ENCODE measurements at places on chromosomes 2 and 18.

- no peak for DNase-seq
Measured at GRCh38 chr2:216516730-216517350, 18.2 kb downstream of the RPL37A start.

- DNase-seq = no peak
Measured at GRCh38 chr18:56353663-56354260, 284.6 kb downstream of the TXNL1 start.

DNA sequence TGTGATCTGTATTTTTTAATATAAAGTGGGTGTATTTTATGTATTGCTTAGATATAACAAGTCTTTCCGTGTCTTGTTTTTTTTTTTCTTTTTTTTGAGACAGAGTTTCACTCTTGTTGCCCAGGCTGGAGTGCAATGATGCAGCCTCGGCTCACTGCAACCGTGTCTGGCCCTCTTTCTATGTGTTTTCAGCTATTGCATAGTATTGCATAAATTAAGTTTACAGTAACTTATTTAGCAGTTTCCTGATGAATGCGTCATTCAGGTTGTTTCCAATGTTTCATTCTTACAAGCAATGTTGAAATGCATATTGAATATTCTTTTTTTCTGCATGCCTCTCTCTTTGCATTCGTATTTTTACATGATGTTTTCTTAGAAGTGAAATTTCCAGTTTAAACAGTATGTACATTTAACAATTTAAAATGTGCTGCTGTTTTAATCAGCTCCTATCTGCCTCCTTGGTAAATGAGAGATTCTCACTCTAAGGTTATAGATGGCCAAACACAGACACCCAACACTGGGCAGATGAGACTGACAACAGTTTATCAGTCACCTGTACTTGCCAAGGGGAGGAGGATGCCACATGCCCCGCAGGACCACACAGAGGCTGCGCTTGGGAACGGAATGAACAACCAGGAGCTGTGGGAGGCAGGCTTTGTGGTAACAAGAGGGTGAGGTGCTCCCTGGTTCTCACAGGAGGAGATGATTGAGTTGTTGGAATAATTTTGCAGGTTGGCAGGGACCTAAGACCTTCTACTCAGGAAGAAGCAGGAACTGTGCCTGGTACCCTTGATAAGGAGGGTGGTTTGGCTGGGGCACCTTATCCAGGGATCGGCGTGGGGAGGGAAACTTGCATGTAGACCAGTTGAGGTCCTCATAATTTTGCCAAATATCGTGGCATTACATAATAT, 7.5 kb downstream of the SLC9A4 start:
- DNase-seq = no peak

- no peak for DNase-seq
Measured at GRCh38 chr18:28794459-28795245, 617.7 kb upstream of the CDH2 start.

DNA sequence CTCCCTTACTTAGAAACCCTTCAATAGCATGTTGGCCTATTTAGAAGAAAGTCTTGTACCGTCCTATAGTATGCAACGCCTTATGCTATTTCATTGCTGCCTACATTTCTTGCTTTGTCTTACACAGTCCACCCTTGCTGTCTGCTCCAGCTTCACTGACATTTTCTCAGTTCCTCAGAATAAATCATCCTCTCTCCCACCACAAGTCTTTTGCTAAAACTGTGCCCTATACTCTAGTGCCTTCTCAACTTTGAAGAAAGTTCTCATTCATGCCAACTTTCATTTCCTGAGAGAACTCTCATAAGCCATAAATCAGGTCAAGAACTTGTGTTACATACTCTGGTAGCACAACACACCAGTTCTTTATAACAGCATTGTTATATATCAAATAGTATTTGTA, 54.3 kb upstream of the COL3A1 start:
- DNase-seq = no peak

- no peak for DNase-seq
Measured at GRCh38 chr18:73827801-73828200, 319.8 kb downstream of the FBXO15 start.

DNA sequence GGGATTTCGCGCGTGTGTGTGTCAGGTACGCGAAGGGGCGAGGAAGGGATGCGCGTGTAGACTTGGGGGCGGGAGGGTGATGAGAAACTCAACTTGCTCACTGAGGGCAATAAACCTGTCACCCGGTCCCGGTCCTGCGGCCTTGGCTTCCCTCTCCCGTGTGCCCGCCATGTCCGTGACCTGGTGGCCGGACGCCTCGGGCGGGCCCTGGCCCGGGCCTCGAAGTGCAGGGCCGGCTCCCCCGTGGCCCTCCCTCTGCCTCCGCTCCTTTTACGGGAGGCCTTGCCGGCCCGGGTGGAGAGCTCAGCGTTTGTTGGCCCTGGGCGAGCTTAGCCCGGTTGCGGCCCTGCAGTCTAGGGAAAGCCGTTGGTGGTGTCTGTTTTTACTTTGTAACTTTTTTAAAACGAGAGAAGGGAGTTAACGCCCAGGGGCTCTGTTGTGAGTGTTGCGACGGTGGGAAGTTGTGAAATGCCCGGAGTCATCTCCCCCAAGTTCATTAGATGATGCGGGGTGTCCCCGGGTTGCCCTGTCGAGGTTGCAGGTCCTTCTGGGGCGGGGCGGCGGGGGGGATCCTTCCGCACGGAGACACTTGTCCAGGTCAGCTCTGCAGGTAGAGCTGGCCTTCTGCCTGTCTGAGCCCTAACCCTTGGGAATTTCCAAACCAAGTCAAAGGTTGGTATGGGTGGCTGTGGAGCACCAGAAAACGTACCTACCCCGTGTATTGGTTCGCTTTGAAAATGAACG, 883 bp downstream of the SMCHD1 start:
- DNase-seq = peak; percentile 57

DNA sequence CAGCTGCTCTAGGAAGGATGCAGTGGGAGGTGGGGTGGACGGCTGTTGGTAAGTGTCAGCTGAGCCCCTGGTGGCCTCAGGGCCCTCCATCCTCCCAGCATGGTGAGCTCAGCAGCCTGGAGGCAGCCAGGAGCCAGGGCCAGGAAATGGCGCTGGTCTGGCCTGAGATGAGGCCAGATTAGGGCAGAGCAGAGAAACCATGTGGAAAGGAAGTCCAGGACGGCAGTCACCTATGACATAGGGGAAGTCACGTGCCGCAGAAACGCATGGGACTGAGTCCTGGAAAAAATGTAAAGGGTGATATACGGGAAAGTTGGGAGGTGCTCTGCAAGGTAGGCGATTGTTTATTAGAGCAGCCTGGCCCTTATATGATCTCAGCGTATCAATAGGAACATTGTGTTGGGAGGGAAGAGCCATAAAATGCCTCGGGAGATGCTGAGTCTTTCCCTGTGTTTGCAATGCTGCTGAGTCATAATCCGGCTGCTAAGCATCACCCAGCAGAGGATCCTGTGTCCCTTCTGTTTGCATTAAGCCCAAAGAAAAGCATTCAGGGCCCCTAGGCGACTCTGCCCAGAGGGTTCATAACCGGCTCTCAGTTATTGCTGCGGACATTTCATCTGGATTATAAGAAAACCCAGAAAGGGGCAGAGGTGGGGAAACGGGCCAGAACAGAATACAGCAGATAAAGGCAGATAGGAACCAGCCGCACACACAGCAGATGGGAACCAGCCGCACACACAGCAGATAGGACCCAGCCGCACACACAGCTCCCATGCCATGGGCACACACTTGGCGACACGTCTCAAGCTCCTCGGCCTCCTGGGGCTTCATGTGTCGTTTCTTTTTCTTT, 30.3 kb upstream of the B3GNT7 start:
- DNase-seq = no peak

GRCh38 chr2:112812318-112813267, 24.0 kb downstream of the IL1B start:
- no peak for DNase-seq

DNA sequence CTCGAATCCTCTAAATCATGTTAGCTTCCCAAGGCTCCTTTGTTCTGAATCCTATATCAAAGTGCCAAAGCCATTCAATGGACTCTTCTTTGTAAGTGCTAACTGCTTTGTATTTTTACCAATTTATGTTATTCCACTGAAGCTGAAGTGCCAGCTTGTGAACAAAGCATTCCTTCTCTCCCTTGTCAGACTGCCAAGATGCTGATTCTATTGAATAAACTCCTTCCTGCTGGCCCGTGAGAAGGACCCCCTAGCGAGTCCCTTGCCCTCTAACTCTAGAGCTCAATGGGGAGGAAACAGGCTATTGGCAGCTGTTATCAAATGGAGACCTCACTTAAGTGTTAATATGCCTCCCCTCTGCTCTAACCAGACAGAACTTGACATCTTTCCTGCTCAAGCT, 1097.9 kb upstream of the CNTNAP5 start:
- DNase-seq = no peak

GRCh38 chr2:144324446-144325045, 195.4 kb downstream of the ZEB2 start:
- no peak for DNase-seq

GRCh38 chr2:95552911-95553310, 38.9 kb upstream of the TRIM43 start:
- no peak for DNase-seq

DNA sequence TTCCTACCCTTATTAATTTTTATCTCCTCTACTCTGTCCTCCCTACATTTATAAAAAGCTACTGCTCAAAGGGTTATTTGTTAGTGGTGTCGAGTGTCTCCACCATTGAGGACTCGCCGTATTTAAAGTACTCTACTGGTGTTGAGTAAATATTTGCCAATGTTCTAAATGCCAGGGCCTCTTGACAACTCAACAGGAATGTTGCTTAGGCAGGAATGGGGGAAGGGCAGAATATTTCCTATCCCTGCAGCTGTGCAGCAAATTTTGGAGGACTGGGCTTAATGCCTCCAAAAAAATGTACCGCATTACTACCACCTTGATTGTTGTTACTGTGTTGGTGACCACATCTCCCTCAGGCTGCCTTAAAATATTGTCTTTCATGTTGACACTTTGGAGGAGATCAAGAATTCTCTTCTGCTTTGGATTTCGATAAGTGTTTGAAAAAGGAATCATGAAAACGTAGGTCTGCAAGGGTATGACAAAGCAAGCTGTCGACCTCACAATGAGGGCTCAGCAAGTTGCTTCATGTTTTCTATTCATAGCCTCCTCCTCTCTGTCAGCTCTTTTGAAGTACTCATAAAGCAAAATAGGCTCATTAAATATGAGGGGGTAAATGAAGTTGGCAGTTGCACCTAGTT, 84.3 kb downstream of the EFEMP1 start:
- DNase-seq = no peak
